GM23338 (cell line): ENCODE measurements at places on chromosomes 12 and 14. TPM values are rescaled to one million over a fixed set of nuclear protein-coding genes. Genes with fewer than 3 reads are reported as not detected.

Gene SYT10
- total RNA-seq, result 3.0 and 5.7 TPM in 2 replicates

Gene ENDOU
- not detected in 2 replicates for total RNA-seq

DNA sequence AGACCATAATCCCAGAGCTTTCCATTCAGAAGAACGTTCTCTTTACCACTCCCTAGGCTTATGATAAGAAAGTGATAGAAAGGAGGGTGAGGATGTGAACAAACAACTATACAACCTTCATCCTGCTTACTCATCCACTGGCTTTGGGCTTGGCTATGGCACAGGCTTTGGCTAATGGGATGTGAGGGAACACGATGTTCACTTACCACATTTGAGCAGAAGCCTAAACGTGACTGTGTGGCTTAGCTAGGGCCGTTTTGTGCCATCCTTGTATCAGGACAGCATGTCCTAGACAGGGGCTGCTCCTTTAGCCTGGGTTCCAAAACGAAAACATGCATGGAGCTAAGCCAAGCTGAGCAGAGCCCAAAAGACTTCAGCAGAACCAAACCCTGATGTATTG lies 118.6 kb upstream of the CCDC175 start:
- no peaks in the 10 kb centered on the region for H3K36me3 ChIP-seq
- H3K4me1 ChIP-seq, result no peaks in the 10 kb centered on the region
- H3K4me3 ChIP-seq, result no peak overlapping the region
- no peaks in the 10 kb centered on the region for H3K27me3 ChIP-seq
- no peak for DNase-seq
- H3K27ac ChIP-seq, result no peak overlapping the region

DNA sequence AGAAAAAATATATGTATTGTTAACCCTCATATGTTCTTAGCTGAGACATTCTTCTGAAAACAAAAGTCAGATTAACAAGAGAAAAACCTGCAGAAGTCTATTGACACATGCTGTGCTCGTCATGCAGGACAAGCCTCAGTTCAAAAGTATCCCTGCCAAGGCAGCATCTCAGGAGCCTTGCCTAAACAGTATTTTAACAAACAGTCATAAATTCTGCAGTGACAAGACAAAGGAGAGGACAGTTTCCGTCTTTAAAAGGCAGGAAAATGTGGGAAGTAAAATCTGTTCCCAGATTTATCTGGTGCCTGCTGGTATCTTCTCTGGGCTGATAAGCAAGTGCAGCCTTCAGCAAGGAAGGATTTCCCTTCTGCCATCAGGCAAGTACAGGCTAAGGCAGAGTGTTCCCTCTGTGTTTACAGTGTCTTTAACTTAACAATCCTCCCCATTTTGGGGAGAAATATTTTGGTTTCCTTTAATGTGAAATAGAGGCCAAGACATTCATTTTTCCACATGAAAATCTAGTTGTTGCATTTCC lies 480.2 kb upstream of the CCDC196 start:
- H3K4me3 ChIP-seq, result no peak overlapping the region
- peaks cover 18% of the 10 kb centered on the region for H3K4me1 ChIP-seq
- H3K36me3 ChIP-seq, result no peaks in the 10 kb centered on the region
- no peak for DNase-seq

- H3K4me1 ChIP-seq, result no peaks in the 10 kb centered on the region
- no peak for DNase-seq
- H3K27me3 ChIP-seq, result no peaks in the 10 kb centered on the region
- H3K36me3 ChIP-seq, result no peaks in the 10 kb centered on the region
Observed at GRCh38 chr12:17192721-17193120, 586.8 kb upstream of the LMO3 start.

DNA sequence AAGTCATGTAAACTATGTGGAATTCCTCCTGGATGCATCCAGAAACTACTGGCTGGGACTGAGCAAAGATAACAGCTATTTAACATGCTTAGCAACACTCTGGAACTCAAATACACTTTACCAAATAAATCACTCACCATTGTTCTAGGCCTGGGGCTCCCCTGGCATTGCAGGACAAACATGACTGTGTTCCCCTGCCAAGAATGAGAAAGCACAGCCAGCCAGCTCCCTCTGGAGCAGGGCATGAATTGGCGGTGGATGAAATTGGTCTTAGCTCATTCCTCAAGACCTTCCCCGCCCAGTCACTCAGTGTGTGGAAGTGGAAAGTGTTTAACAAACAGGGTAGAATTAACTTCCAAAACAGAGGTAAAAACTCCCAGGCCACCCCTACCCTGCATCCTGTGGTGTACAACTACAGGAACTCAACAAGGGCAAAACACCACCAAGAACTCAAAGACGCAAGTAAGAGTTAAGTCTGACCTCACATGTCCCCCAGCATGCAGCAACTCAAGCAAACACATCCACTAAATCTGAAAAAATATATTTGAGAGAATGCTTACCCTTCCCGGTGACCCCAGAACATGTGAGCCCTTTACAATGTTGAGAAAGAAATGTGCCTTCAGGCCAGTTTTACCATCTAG lies 58.4 kb upstream of the BDKRB2 start:
- H3K27me3 ChIP-seq, result no peaks in the 10 kb centered on the region
- no peaks in the 10 kb centered on the region for H3K4me1 ChIP-seq
- no peaks in the 10 kb centered on the region for H3K36me3 ChIP-seq
- no peak for DNase-seq
- no peak overlapping the region for H3K4me3 ChIP-seq

GRCh38 chr12:64036414-64036813 lies 185.7 kb downstream of the KICS2 start:
- no peak overlapping the region for H3K4me3 ChIP-seq
- peaks cover 20% of the 10 kb centered on the region for H3K4me1 ChIP-seq
- no peaks in the 10 kb centered on the region for H3K36me3 ChIP-seq
- H3K27ac ChIP-seq, result no peak overlapping the region

GRCh38 chr14:70622111-70622712 lies 19.5 kb upstream of the TTC9 start:
- DNase-seq, result peak; percentile 91
- no peak overlapping the region for H3K27ac ChIP-seq
- H3K36me3 ChIP-seq, result 0 out of 2 replicates have a peak, but pooled peaks cover 10% of the 10 kb centered on the region
- no peaks in the 10 kb centered on the region for H3K4me1 ChIP-seq
- H3K27me3 ChIP-seq, result no peaks in the 10 kb centered on the region
- no peak overlapping the region for H3K4me3 ChIP-seq

DNA sequence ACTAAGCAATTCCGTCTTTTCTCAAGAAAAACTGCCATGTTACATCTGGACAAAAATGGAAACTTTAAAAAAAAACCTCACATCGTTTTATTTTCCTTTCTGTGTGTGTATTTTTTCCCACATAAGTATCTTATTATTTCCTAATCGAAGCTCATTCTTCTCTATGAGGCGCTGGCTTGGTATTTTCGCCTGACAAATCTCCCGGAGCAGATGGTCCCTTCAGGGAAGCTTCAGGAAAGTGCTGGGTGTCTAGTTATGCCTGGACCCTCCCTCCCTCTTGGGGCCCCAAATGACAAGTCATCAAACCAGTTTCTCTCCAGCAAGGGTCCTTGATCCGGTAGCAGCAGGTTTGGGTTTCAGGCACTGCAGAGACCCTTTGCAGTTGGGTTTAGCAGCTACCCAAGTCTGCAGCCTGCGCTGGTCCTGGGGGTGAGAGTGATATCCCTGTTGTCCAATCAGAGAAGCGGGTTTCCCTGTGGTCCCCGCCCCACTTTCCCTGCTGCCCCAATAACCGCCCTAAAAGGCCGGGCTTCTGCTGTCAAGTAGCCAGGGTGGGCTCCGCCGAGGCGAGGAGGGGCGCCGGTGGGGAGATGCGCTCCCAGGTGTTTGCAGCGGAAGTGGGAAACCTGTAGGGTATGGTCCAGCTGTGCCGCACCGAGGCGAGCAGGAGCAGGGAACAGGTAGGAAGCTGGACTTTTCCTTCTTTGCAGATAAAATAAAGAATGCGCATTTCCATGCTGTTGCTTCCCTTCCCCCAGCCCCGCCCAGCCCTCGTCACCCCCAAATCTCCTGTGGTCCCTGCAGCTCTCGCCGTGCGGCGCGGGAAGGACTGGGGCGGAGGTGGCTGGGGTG lies at the start of gene CNTN1:
Gene CNTN1 (plus strand): TSS at position 527 of the 852 bp plus-strand sequence.
- peaks cover 13% of the 10 kb centered on the region for H3K4me1 ChIP-seq
- H3K36me3 ChIP-seq, result no peaks in the 10 kb centered on the region
- peak; percentile 96 for DNase-seq
- H3K27me3 ChIP-seq, result no peaks in the 10 kb centered on the region

- no peak overlapping the region for H3K4me3 ChIP-seq
- H3K36me3 ChIP-seq, result no peaks in the 10 kb centered on the region
- H3K27ac ChIP-seq, result no peak overlapping the region
- no peak for DNase-seq
- H3K27me3 ChIP-seq, result no peaks in the 10 kb centered on the region
- H3K4me1 ChIP-seq, result peaks cover 12% of the 10 kb centered on the region
Observed at GRCh38 chr14:54737132-54737711, 165.4 kb downstream of the GCH1 start.

DNA sequence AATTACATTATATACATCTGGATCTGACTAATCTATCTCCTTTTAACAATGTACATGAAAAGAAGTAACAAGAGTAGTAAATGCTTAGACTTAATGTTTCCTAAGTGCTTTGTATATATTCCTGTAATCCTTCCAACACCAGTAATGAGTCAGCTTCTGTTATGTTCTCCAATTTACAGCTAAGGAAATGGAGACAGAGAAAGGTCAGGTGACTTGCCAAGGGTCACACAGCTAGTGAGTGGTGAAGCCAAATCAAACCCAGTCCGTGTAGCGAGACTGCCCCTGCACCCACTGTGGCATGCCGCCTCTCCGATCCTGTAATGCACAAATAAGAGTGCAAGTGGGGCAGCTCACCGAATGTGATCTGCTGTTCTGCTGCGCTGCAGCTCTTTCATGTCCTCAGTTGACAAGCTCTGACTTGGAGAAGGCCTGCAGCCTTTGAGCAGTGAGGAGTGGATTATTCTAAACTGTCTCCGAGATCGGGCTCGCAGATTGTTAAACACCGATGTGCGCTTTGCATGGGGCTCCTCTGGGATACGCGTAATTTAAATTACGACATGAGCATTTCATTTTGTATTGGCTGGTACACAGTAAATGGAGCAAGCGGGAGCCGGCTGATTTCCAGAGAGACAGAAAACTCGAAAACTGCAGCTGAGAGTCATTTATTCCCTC lies 65.1 kb upstream of the KTN1 start:
- DNase-seq, result no peak
- H3K27ac ChIP-seq, result no peak overlapping the region
- no peak overlapping the region for H3K4me3 ChIP-seq
- H3K36me3 ChIP-seq, result no peaks in the 10 kb centered on the region
- no peaks in the 10 kb centered on the region for H3K27me3 ChIP-seq

GRCh38 chr12:114481200-114481535 lies 75.2 kb upstream of the TBX5 start:
- peaks cover 77% of the 10 kb centered on the region for H3K27me3 ChIP-seq
- H3K27ac ChIP-seq, result no peak overlapping the region
- H3K36me3 ChIP-seq, result no peaks in the 10 kb centered on the region
- peak; percentile 21 for DNase-seq
- peaks cover 26% of the 10 kb centered on the region for H3K4me1 ChIP-seq

GRCh38 chr12:50006280-50006679 lies 19.0 kb downstream of the RACGAP1 start:
- H3K4me1 ChIP-seq, result no peaks in the 10 kb centered on the region
- DNase-seq, result no peak
- H3K4me3 ChIP-seq, result no peak overlapping the region
- no peaks in the 10 kb centered on the region for H3K27me3 ChIP-seq

DNA sequence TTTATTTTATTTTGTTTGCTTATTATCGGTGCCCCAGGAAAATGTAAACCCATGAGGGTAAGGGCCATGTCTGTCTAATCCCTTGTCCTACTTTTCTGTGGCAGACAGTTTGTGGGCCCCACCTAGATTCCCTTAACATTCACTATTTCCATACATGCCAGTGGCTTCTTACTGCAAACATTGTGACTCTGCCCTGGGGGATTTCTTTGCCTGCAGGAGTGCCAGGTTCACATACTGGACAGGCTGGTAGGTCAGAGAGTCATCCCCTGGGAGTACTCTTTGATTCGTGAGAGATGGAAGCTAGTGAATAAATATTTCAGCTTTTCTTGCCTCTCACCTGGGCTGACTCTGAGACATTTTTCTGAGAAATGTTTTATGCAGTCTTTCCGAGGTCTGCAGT lies 122.8 kb upstream of the TBX5 start:
- H3K4me3 ChIP-seq, result no peak overlapping the region
- no peaks in the 10 kb centered on the region for H3K4me1 ChIP-seq
- no peak for DNase-seq
- no peaks in the 10 kb centered on the region for H3K36me3 ChIP-seq
- no peak overlapping the region for H3K27ac ChIP-seq

DNA sequence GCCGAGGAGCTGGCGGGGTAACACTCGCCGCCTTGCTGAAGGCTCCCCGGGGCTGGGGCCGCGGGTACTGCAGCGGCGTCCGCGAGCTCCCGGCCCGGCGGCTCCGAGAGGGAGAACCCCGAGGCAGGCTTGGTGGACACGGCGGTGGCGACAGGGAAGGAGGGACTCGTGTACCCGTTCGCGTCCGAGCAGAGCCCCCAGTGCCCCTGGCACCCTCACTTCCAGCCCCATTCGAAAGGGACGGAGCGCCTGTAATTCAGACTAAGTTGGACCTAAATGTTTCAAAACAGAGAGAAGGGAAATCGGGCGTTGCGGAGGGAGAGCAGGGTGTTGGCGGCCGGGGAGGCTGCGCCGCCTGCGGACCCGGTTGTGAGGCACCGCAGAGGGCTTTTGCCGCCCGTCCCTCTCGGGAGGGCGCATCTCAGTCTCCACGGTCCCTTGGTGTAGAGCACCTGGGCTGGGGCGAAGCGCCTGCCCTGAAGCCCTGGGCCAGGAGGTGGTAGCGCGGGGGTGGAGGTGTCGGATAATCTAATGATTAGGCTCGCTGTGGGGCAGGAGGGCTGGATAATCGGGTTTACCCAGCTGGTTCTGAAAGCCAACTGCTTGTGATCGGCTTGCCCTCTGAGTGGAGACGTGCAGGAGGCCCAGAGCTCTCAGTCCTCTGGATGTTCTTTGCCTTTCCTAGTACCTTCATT lies 771 bp downstream of the DAAM1 start:
- peak; percentile 42 for DNase-seq
- H3K4me3 ChIP-seq, result peak overlapping the region; percentile 95
- H3K27ac ChIP-seq, result no peak overlapping the region
- H3K27me3 ChIP-seq, result peaks cover 24% of the 10 kb centered on the region
- no peaks in the 10 kb centered on the region for H3K36me3 ChIP-seq
- H3K4me1 ChIP-seq, result peaks cover 12% of the 10 kb centered on the region
